Uterine smooth muscle cell (primary cell): ENCODE measurements at places on chromosomes 7 and 10. TPM values are rescaled to one million over a fixed set of nuclear protein-coding genes. Genes with fewer than 3 reads are reported as not detected.

The ZNF485 gene
- total RNA-seq, result 3.0 and 3.9 TPM in 2 replicates

The CFAP70 gene
- total RNA-seq, result 0.44 and 0.75 TPM in 2 replicates

The OR2A1 gene
- total RNA-seq, result not detected in 2 replicates

The VENTX gene
- not detected in 2 replicates for total RNA-seq

The GPR15LG gene
- not detected in 2 replicates for total RNA-seq

The IFIT3 gene
- total RNA-seq, result 28.9 and 36.6 TPM in 2 replicates

The MARCHF5 gene
- total RNA-seq, result 15.9 and 19.1 TPM in 2 replicates

The ERV3-1 gene
- 4.8 and 7.0 TPM in 2 replicates for total RNA-seq

The COPG2 gene
- 33.4 and 39.0 TPM in 2 replicates for total RNA-seq

The NPSR1 gene
- not detected in 2 replicates for total RNA-seq

The NODAL gene
- total RNA-seq, result not detected in 2 replicates

The PLAU gene
- 81.5 and 153 TPM in 2 replicates for total RNA-seq

The CALML3 gene
- not detected in 2 replicates for total RNA-seq

The SLC18A2 gene
- total RNA-seq, result not detected in 2 replicates

The MEOX2 gene
- total RNA-seq, result under 0.01 TPM in 2 replicates

The NKX6-2 gene
- total RNA-seq, result under 0.01 TPM in 1 of 2 replicates, not detected in the other
